ENCODE measurements at places on chromosomes 3 and 15. TPM values are rescaled to one million over a fixed set of nuclear protein-coding genes. Genes with fewer than 3 reads are reported as not detected.

DNA sequence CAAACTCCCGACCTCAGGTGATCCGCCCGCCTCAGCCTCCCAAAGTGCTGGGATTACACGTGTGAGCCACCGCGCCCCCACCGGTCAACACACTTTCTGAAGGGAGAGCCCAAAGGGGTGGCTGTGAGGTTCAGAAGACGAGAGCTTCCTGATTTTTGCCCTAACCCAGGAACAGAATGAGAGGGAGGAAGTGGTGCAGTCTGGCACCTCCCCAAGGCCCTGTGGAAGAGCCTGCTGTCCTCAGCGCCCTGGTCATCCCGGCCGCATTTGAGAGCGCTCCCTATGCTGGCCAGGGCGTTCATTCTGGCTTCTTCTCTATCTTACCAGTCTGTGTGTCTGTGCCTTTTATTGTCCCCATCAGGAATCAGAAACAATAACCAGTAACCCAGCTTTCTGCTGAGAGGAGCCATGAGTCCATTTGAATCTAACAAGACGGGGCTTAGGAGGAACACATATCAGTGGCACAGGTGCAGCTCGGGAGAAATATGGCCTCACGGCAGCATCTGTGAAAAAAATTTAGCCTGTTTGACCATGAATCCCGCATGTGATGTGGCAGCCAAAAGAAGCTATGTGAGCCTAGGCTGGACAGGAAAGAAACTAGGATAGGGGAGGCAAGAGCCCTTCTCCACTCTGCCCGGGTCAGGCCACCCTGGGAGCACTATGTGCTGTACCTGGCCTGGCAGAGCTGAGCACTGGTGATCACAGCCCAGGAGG lies 12.9 kb downstream of the BDH1 start:
- no peak for DNase-seq

DNA sequence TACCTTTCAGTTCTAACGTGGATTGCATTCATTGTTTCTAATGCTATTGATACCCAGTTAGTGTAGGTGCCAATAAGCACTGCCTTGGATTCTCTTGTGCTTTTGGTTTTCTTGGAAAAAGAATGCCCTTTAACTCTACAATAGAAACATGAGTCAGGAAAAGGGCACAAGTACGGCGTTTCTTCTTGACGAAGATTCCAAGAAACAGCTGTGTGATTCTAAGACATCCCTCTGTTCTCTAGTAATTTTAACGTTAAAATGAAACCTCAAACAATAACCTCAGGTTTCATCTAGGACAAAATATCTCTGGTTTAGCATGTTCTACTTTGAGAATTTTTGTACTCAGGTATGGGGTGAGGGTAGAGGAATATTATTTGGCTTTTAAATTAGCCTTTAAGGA lies 540.5 kb upstream of the ATP11B start:
- DNase-seq = no peak

GRCh38 chr3:88150806-88151205 lies 1.0 kb downstream of the C3orf38 start:
- DNase-seq = peak; percentile 29

DNA sequence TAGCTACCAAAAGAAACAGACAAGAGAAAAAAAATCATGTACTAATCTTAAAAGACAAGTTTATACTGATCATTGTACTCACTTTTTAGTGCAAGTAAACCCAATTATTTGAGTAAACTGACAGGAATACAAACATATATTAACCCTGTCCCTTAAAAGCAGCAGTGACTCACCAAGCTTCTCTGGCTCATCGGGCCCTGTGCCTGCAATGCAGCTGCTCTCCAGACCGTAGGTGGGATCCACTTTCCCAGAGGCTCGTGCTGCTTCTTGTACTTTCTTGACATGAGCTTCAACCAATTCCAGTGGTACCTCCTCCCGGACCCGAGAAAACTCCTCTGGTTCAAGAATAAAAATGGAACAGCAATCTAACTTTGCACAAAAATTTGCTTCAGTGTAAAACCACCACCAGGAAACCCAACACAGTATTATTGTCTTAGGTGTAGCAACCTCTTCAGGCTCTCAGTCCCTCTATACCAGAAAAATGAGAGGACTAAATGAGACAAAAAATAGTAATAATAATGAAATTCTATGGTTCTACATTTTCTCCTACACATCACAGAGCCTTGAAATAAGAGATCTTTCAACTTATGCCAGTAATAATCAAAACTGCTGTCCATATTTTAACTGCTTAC lies 82.6 kb upstream of the CSPG5 start:
- no peak for DNase-seq

GOLGA8H gene
- polyA plus RNA-seq = not detected

Data from naive B cell (primary cell).